ENCODE measurements at places on chromosomes 5 and 9. TPM values are rescaled to one million over a fixed set of nuclear protein-coding genes. Genes with fewer than 3 reads are reported as not detected.

The NR4A3 gene
- total RNA-seq = 70.8 TPM

The SELENOP gene
- 253 TPM for total RNA-seq

DNA sequence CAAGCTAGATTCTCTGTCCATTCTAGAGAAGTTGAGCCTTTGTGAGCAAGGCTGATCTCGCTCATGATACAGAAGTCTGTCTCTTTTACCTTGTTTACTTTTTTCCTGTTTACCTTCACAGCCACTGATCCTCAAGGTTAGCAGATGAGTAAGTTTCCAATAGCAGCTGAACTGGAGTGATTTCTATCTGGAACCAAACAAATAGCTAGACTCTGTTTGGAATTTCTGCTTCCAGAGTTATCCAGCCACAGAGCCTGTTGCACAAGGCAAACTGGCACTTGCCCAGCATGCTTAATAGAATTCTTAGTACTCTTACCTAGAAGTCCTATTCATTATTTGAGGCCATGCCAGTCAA, 12.8 kb upstream of the PANK3 start:
- peak; percentile 65 for DNase-seq

DNA sequence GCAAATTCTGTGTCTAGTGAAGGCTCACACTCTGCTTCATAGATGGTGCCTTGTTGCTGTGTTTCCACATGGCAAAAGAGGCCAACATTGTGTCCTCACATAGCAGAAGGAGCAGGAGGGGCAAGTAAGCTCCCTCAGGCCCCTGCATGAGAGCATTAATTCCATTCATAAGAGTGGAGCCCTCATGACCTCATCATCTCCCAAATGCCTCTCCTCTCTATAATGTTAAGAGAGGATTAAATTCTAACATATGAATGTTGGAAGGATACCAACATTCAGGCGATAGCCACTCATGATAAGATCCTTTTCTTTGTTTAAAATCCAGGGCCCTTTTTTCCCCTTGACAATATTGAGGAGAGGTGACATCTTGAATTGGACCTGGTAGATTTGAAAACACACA, 35.2 kb upstream of the PAM start:
- DNase-seq = no peak

GRCh38 chr5:88923623-88924329, 40.8 kb upstream of the MEF2C start:
- DNase-seq = no peak

GRCh38 chr5:179294131-179294780, 51.0 kb downstream of the ADAMTS2 start:
- no peak for DNase-seq

DNA sequence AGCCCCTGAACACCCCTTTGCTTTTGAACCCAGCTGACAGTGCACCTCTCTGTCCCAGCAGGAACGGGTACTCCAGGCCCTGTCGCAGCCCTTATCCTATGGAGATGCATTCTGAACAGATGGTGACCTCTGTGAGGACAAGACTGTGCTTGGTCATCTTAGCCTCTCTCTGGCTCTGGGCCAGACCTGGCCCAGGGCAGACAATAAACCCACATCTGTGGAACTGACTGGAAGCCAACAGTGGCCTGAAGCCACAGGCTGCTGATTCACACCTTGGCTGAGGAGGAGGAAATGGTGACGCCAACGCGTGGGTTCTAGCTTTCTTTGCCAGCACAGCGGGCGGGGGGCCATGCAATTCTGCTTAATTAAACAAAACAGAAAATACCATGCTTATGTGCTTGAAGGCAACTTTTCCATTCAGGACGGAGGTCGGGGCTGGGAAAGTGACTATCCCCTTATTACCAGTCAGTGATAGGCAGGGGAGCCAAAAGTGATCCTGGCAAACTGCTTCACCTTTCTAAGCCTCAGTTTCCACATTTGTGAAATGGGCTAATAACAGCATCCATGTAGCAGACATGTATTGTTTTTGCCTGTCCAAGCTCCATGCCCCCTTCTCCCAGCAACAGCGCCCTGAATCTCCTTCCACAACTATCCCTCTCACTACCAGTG, 10.8 kb downstream of the SH3PXD2B start:
- DNase-seq = peak; percentile 91

Measured in adrenal gland (tissue), 19 donors.